ENCODE measurements at places on chromosomes 5 and 9.
A peak's percentile ranks its signal among the peaks of the same experiment; 100 is the strongest.

DNA sequence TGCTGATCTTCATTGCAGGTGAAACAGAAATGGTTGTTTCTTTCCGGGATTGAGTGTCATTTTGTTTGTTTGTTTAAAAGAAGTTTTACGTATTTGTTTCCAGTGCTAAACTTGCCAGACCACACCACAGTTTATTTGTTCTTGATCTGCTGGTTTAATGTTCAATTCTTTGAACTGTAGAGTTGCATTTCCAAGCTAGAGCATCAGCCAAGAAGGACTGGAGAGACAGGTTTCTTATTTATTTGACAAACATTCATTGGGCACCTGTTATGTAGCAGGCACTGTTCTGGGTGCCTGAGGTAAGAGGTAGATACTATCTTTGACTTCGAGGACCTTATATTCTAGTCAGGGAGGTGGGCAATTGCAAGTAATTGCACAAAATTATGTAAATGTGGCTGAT, 45.0 kb downstream of the MCCC2 start:
- DNase-seq: no peak

DNA sequence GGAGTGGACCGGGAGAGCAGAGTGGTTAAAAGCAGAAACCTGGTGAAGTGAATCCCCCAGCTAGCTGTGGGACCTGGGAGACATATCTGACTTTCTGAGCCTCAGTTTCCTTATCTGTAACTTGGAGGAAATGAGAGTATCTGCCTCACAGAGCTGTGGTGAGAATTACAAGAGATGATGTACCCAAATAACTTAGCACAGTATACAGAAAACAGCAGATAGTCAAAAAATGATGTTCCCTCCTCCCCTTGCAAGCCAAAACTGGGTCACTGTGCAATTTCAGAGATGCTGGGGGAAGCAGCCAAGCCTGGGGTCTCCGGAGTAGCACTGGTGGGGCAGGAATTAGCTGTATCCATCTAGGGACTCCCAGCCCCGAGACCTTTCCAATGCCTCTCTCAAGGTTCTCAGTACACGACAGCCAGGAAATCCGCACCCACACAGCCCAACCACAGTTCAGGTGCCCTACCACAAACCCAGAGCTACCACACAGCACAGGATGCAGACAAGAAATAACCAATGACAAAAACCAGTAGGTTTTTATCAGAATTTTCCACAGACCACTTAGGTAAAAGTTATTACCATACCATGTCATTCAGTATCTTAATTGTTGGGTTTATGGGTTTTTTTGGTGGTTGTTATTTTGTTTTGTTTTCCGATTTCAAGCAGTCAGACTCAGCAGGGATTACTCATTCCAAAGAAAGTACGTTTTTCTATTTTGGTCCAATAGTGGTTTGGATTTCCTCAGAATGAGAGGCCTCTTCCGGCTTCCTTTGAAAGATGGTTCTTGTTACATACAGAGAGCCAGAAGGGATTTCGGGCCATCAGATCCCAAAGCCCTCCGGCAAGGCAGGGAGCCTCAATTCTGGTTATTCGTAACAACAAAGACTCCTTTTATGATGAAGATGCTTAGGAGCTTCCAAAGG, 4.9 kb upstream of the HRH2 start:
- DNase-seq: no peak

GRCh38 chr9:16312116-16312515, 558.4 kb downstream of the BNC2 start:
- no peak for DNase-seq

- DNase-seq: no peak
Measured at GRCh38 chr9:72661401-72662135, 140.2 kb downstream of the TMC1 start.

- DNase-seq: no peak
Measured at GRCh38 chr9:4862506-4863250, 69.9 kb downstream of the RCL1 start.

DNA sequence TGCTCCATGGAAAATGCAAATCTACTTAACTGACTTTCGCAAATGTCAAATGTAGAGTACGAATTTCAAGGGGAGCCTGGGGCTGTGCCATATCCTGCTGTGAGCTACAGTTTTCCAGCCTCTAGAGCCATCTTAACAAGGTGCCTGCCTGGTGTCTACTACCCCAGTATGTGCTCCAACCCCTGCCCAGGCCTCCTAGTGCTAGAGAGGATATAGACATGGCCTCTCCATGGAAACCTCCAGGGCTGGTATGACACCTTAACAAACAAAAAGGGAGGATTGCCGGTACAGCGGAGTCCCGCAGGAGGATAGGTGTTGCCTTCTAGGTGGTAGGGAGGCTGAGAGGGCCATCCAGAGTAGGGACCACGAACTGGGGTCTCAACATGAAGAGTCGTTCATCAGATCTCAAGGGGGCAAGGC, 13.6 kb upstream of the IL3 start:
- DNase-seq: no peak

GRCh38 chr9:92716557-92716956, 46.6 kb upstream of the IPPK start:
- DNase-seq: peak; percentile 38

DNA sequence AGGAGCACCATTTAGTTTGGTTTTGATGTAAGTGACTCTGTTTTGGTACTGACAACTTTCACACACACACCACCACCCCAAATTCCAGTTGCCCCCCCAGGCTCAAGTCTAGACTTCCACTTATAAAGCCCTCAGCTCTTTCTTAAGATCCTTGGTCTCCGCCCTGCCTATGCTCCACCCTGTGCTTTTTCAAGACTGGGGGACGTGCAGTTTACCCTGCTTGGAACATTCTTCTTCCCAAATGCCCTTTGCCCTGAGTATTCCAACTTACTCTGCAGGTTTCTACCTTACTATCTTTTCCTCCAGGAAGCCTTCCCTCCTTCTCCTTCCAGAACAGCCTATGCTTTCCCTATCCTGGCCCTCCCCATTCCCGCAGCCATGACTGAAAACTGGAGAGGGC, 1.5 kb upstream of the TRIM14 start:
- DNase-seq: no peak

- no peak for DNase-seq
Measured at GRCh38 chr9:126614088-126614454, 343 bp downstream of the LMX1B start.

DNA sequence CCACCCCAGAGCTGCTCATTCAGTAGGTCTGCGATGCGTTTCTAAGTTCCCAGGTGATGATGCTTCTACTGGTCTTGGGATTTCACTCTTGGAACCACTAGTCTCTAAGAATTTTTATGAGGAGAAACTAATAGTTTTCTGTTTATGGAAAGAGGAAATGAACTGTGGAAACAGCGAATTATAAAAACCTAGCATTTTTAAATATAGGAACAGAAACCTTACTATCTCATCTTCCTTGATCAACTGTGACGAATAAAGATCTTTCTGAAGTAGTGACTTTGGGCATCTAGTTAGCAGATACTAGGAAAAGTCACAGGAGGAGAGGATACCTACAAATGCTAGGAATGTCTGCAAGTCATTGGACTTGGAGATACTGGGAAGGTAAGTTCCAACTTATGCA, 376.8 kb upstream of the RFX3 start:
- DNase-seq: no peak

GRCh38 chr5:17665836-17666235, 31.6 kb downstream of the TAF11L14 start:
- no peak for DNase-seq

DNA sequence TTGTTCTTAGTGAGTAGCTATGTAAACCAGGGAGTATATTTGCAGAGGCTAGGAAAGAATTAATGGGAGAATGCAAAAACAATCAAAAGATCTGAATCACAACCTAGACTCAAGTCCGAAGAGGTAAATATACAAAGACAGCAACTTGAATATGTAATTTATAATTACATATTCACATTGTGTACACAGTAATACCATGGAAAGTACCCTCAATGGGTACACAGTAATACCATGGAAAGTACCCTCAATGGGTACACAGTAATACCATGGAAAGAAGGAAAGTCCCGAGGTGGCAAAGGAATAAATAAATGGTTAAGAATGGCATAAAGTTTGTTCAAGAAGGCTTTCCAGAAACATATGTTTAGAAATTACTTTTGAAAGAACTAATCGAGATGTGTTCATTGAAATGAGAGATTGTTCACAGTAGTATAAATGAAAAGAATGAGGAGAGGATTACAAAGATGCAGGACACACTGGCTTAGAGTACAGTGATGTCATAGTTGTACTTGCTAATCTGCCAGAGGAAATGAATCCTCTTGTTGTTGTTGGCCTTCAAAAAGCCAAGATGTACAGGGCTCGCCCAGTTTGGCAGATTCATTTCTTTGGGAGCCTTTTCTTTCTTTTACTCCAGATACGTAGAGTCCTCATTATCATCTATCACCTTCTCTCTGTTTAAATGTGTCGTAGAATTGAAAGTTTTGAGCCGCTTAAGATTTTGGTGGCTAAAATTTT, 116.0 kb downstream of the UNC13B start:
- DNase-seq: no peak

DNA sequence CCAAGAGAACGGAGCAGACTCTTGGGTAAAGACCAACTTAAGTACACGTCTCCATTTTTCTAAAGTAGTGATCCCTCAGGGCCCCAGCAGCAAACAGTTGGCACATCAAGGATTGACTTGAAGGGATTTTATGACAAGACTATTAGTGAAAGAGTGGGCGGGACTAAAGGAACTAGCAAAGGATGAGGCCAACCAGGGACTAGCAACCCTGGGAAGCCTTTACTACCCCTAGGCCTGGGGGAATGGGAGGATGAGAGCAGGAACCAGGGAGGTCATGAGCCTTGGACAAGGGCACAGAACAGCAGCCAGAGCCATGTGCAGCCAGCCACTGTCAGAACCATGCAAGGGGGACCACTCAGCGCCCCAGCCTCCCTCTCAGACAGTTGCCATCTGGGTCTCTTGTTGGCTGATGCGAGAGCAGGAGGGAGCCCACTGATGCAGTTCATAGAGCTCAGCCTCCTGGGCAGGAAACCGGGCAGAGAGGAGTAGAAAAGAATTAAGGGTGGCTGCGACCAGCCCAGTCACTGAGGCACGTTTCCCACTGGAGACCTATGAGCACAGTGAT, 28.1 kb downstream of the TGFBI start:
- no peak for DNase-seq

DNA sequence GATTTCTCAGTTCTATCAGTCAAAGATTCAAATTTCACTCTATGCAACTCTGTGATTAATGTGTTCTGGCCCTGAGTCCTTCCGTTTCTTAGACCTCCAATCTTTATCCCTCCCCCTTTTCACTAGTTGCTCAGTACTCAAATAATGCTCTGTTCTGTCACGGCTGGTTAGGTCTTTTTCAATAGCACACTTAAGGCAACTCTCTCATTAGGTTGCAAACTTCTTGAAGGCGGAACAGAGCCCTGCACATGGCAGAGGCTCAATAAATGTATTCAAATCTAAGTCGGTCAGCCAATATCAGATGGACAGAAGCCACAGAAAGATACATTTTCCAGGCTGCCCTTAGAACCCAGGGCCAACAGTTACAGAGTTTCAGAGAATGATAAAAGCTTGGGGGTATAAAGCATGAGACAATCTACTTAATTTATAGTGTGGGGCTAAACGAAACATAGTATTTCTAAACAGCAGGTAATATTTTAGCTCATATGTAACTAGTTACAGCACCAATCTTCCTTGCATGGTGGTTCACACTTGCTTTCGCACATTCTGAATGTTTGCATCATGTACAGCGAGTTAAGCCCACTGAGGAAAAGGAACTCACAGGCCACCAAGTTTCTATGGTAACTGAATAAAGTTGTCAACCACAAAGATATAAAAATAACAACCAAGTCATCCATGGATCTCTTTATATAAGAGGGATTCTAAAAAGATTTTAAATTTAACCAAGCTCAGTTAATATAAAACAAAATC, 67.1 kb upstream of the GOLPH3 start:
- DNase-seq: no peak

DNA sequence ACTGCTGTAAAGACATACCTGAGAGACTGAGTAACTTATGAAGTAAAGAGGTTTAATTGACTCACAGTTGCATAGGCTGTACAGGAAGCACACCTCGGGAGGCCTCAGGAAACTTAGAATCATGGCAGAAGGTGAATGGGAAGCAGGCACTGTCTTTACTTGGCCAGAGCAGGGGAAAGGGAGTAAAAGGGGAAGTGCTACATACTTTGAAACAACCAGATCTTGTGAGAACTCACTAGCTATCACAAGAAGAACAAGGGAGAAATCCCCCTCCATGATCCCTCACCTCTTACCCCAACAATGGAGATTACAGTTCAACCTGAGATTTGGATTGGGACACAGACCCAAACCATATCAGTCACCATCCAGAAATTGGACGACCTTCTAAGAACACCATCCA, 1285.8 kb upstream of the CDH9 start:
- no peak for DNase-seq

GRCh38 chr5:157912621-157913325, 53.8 kb upstream of the CLINT1 start:
- no peak for DNase-seq

DNA sequence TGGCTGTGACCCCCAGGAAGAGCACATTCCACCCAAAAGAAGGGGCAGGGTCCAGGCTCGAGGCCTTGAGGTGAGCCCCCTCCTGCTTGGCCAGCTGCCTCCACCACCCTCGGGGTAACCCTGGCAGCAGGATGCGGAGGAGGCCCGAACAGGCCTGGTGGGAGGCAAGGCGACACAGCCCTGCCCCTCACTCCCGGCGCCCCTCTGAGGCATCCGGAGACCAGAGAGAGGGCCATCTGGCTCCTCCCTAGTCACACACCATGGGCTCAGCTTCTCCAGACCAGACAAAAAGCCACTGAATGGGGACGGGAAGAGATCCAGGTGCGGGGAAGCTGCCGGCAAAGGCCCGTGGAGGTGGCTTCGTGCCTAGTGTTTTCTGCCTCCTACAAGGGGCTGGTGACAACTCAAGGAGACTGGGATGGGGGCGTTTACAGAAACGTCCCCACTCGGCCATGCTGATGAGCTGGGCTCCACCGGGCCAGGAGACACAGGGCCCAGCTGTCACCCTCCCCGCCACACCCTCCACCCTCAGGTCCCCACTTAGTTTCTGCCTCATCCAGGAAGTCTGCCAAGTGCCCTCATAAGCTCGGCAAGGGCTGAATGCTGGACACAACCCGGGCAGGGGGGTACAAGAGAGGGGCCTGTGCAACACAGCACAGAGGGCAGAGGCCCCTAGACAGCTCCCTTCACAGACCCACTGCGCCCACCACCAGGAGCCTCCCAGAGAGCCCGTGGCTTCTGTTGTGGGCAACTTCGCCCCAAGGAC, 41.9 kb downstream of the NACC2 start:
- DNase-seq: no peak

GRCh38 chr5:135326296-135327254, 72.5 kb downstream of the MACROH2A1 start:
- peak; percentile 62 for DNase-seq

DNA sequence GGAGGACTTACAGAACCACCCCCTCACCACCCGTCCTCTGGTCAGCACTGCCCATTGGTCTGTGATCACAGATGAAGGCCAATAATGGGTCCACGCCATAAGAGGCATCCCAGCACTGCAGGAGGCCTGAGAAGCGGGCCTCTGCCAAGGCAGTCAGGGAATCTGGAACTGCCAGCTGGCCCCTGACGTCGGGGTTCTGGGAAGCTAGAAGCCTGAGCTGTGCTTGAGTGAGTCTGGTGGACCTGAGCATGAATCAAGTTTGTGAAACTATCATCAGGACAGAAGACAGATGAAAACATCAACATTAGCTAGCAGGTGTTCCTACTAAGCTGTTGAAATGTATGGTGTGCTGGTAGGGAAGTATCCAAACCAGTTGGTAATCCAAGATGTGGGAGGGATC, 7.8 kb downstream of the ANGPTL2 start:
- DNase-seq: no peak

- no peak for DNase-seq
Measured at GRCh38 chr5:132915681-132916080, 42.2 kb downstream of the LEAP2 start.
